ENCODE measurements at places on chromosomes 5 and 9. TPM values are rescaled to one million over a fixed set of nuclear protein-coding genes. Genes with fewer than 3 reads are reported as not detected.

The PPP2R2B gene
- total RNA-seq, result 1.2 TPM

- no peak for DNase-seq
These were observed 244.8 kb downstream of the ADGRV1 start for GRCh38 chr5:90803381-90803780.

DNA sequence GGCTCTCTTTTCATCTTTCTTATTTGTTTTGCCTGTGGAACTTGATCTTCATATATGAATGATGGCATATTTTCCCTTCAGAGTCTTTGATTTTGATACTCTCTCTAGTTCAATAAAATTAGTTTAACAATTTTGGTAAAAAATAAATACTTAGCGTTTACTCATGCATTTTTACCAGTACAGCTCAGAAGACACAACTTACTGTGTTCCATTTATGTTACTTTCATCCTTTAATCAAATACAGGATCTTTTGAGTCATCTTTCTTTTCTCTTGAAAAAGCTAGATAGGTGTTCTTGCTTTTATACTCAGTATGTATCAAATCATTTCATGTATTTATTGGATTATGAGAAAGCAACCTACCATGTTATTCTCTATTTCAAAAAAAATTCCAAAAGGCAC lies 47.1 kb upstream of the RICTOR start:
- no peak for DNase-seq

GRCh38 chr5:143245929-143246561 lies 157.4 kb downstream of the NR3C1 start:
- DNase-seq, result no peak

DNA sequence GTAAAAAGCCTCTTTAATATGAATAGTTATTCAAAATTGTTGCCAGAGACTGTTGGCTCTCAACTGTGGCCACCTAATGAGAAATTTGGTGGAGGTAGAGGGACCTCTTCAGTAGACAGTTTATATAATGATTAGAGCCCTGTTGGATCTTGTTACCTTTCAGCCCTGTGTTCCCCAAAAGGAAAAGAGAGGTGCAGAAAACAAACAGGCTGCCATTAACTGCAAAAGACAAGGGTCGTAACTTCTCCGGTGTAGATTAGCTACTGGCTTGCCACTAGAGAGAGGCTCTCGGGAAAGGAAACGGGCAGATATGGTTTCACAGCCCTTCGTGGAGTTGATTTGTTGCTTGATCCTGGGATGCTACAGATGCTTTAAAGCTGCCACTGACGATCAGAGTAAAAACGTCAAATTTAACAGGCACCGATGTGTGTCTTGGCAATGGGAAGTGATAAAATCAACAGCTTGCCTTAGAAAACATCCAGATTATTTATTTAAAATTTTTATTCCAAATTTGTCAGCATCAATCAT lies 7.8 kb downstream of the FST start:
- DNase-seq, result no peak

GRCh38 chr5:170875811-170876210 lies 14.0 kb downstream of the RANBP17 start:
- no peak for DNase-seq

The GTF2H2C gene
- 56.6 TPM for total RNA-seq

GRCh38 chr9:32136700-32137339 lies 247.6 kb upstream of the ACO1 start:
- no peak for DNase-seq
